ENCODE measurements at places on chromosomes 2 and 18.

DNA sequence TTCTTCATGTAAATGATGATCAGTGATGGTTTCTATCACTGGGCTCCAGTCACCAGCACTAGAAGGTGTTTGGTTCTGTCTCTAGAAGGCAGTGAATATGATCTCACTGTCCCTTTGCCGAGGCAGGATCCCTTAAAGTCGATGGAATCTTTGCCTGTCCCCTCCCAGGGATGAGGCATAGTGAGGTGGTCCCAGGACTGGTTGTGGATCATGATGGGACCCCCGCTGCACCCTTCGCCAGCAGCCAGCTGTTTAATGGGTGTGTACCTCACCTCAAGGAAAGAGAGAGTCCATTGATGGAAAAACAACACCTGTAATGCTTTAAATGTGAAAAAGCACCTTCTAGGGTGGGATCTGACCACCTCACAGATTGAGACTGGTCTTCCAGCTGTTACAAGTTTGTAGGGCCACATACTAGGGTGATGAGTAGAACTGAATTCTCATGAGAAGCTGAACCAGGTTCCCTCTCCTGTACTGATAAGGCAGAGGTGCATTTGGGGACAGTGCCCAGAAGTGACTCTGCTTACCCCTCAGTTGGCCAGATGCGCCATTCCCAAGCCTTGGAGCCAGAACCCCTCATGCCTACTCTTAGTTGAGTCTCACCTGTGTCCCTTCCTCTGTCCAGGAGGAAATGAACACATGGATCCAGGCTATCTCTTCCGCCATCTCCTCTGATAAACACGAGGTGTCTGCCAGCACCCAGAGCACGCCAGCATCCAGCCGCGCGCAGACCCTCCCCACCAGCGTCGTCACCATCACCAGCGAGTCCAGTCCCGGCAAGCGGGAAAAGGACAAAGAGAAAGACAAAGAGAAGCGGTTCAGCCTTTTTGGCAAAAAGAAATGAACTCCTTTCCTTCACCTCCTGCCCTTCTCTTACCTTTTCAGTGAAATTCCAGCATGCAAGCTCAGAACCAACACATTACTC, 55.5 kb upstream of the EML6 start:
- DNase-seq = no peak

- no peak for DNase-seq
Measured at GRCh38 chr2:172135446-172135845, 32.7 kb upstream of the DLX2 start.

- DNase-seq = no peak
Measured at GRCh38 chr18:31634331-31634713, 42.6 kb downstream of the TTR start.

GRCh38 chr2:44692821-44693220, 248.7 kb upstream of the SIX3 start:
- DNase-seq = no peak

- no peak for DNase-seq
Measured at GRCh38 chr2:82793711-82794435, 1665.2 kb downstream of the SUCLG1 start.

GRCh38 chr2:235643680-235644511, 150.1 kb downstream of the AGAP1 start:
- DNase-seq = no peak

GRCh38 chr2:6957910-6958615, 40.9 kb downstream of the RNF144A start:
- peak; percentile 42 for DNase-seq

GRCh38 chr2:109020217-109020637, 31.2 kb upstream of the EDAR start:
- DNase-seq = no peak

GRCh38 chr2:200777275-200777674, 34.4 kb upstream of the BZW1 start:
- no peak for DNase-seq

DNA sequence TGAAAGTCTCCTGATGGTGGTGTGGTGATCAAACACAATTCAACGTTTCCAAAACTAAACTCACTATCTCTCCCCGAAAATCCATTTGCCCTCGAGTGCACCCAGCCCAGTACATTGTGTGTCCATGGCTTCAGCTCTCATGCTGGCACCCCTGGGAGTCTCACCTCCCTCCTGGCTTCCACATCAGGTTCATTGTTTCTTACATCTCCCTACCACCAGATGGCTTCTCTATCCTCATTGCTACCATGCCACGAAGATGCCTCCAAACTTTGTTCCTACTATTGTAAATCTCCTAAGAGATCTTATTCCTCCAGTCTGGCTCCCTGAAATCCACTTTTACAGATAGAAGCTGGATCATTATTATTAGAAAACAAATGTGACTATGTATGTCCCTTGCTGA, 197.0 kb downstream of the MYT1L start:
- no peak for DNase-seq

GRCh38 chr2:206585335-206585734, 57.0 kb upstream of the FAM237A start:
- DNase-seq = no peak

GRCh38 chr2:60837123-60837522, 44.3 kb upstream of the REL start:
- no peak for DNase-seq

- no peak for DNase-seq
Measured at GRCh38 chr2:231429152-231429551, 33.6 kb downstream of the B3GNT7 start.

DNA sequence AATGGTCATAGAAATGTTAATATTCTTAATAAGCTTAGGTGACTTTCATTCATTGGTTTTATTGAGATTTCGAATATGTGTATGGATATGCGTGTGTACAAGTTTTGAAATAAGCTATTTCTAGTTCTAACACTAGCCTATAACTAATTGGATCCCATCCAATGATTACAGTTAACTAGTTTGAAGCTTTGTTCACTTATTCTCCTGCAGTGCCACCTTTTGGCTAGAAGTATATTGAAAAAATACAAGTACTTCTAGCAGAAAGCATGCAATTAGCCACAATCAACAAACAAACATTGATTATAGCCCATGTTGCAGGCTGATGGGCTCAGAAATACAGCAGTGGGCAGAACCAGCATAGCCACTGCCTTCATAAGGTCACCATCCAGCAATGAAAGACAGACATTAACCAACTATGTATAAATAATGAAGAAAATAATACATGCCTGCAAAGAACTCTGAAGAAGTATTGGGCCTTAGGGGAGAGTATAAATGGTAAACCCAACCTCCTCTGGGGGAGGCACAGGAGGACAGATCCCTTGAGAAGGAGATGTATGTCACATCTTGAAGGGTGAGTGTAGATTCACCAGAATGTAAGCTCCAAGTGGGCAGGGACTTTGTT, 5.1 kb upstream of the PIEZO2 start:
- DNase-seq = no peak

DNA sequence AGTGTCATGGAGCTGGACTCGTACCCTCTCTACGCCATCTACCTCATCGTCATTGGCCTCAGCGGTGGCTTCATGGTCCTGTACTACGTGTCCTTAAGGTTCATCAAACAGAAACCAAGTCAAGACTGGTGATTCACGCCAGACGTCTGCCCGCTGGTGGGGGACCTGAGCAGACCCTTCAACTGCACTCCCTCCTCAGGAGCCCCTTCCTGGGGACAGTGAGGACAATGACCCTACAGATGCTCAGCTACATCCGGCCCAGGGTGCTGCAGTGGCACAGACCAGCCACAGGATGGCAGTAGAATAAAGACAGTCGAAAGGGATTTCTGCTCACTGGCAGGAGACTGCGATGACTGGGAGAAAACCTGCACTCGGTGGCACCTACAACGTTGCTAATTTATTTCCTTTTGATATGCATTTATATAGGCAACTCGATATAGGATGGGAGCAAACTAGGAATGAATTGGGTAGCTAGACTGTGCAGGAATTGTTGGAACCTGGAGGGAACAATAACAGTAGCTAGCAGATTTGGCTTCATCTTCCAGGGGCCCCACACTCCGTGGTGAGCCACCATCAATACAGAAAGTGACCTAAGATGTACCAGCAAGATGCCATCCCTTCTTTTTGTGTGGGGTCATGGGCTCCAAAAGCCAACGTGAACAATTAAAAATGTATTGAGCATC, 39.2 kb downstream of the ABCG8 start:
- peak; percentile 69 for DNase-seq

GRCh38 chr2:96868555-96869280, 1.2 kb downstream of the SEMA4C start:
- peak; percentile 78 for DNase-seq

DNA sequence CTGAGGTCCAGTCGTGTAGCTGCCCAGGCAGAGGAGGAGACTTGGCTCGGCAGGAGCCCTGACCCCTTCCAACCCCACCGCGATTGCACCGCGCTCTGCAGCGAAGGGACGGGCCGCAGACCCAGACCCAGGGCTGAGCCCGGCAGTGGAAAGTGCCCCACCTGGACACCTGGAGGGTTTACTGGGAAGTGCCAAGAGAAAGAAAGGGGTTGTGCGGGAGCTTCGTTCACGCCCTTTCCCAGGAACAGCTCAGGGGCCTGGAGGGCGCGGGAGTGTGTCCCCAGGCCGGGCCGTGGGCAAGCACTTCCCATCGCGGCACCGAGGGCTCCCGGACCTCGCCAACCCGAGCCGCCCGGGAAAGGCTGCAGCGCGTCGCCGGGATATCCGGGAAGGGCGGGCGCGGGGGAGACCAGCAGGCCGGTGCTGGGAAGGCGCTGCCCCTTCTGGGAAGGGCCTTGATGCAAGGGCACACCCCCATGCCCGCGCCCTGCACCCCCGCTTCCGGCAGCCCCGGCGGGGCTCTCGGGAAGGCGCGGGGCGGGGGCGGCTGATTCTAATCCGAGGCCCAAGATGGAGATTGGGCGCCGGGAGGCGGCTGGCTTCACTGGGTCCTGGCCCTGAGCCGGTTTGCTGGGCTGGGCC, 36.1 kb upstream of the MRPL33 start:
- DNase-seq = peak; percentile 73

GRCh38 chr2:186590759-186591505, 1.1 kb downstream of the ITGAV start:
- DNase-seq = peak; percentile 21

GRCh38 chr18:7590826-7591560, 23.9 kb downstream of the PTPRM start:
- no peak for DNase-seq

DNA sequence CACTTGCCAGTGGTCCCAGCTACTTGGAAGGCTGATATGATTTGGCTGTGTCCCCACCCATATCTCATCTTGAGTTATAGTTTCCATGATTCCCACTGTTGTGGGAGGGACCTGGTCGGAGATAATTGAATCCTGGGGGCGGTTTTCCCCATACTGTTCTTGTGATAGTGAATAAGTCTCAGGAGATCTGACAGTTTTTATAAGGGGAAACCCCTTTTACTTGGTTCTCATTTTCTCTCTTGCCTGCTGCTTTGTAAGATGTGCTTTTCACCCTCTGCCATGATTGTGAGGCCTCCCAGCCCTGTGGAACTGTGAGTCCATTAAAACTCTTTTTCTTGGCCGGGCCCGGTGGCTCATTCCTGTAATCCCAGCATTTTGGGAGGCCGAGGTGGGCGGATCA, 265.4 kb upstream of the SPOPL start:
- DNase-seq = no peak

- no peak for DNase-seq
Measured at GRCh38 chr2:64631771-64632170, 21.9 kb downstream of the SERTAD2 start.

GRCh38 chr2:191345788-191346187, 100.6 kb downstream of the MYO1B start:
- DNase-seq = no peak

DNA sequence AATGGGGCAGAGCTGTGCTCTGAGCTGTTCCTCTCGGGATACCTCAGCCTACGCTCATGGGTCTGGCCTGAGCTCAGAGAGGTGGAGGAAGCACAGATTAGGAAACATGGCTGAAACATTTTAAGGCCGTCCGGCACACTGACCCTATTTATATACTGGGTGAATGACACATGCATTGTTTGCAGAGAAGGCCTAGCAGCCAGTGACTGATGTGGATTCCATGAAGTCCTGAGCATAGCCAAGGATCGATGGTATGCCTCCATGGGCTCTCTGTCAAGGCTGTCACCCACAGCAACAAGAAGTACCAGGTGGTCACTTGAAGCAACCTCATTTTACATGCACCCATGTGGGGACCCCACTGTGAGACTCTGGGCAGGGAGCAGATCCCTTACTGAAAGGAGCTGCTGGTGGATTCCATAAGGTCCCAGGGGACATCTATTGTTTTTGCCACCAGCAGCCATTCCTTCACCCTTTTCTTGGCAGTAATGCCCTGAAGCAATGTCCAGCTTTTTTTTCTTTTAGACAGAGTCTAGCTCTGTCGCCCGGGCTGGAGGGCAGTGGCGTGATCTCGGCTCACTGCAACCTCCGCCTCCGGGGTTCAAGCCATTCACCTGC, 8.4 kb downstream of the PTMA start:
- DNase-seq = no peak

- DNase-seq = no peak
Measured at GRCh38 chr18:58536534-58537271, 92.2 kb downstream of the ALPK2 start.

DNA sequence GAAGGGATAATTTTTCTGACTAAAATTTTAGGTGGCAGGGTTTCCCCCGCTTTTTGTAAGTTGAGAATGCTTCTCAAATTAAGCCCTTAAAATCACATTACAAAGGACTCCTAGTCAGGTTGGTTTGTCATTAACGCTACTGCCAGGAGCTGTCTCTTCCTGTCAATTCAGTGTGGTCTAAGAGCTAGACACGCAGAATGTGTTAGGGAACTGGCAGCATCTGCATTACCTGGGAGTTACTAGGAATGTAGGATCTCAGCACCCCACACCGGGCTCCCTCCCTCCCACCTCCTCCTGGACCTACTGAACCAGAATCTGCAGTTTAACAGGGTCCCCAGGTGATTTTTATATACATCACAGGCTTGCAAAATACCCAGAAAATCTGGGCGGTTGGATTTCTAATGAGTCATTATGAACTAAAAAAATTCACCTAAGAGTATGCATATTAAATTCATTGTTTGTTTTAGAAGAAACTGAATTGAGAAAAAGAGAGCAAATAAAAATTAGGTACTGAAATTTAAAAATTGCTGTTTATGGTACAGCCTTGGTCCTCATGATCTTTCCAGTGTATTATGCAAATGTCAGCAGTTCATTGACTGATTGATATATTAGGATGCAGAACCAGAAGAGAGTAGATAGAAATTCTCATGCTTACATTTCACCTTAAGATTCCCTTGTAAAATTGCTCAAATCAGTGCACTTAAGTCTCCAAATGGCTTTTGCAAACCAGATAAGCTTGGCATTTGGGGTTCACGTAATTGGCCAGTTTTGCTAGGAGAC, 130.9 kb upstream of the ITGA6 start:
- no peak for DNase-seq

DNA sequence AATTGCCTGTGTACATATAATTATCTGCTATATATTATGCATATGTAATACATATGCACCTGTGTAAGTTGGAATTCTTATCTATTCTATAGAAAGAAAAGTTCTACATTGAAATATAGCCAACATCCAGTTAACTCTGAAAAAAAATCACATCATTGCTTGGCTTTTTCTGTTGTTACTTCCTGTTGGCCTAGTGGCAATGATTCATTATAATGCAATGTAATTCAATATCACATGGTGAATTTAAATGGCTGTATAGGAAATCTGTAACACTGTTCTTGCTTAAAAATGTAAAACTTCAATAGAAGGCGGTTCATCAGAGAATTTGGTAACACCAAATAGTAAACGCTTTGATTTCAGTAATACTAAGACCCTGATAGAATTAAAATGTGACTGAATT, 44.5 kb upstream of the MAP4K3 start:
- no peak for DNase-seq

GRCh38 chr2:194514281-194514680, 1142.7 kb upstream of the SLC39A10 start:
- no peak for DNase-seq

Measured in head of caudate nucleus (tissue), 42 donors.